Daoy (cell line): ENCODE measurements at places on chromosomes 11 and 22. TPM values are rescaled to one million over a fixed set of nuclear protein-coding genes. Genes with fewer than 3 reads are reported as not detected.

Gene TPH1
- 0.06 and 5.6 TPM in 2 replicates for total RNA-seq

Gene RASD2
- 0.34 and 0.54 TPM in 2 replicates for total RNA-seq

Gene FREY1
- 0.23 and 0.39 TPM in 2 replicates for total RNA-seq

Gene TRIM51
- not detected in 2 replicates for total RNA-seq
